ENCODE measurements at places on chromosomes 4 and X.

DNA sequence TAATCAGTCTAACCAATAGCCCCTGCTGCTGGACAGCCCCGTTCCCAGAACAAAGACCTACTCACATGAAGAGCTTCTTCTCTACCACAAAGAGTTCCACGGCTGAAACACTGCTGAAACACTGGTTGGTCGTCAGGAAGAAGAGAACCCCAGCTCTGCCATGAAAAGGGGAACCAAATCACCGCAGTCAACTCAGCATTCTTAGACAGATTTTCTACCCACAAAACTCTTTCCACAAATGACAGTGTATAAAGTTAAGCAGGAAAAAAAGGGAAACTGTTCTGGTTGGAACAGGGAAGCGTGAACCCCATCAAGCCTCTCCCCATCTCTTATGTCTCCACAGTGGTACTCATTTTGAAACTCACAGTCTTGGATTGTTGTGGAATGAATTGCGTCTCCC is 57.3 kb downstream of the ABCG2 start:
- DNase-seq, result no peak

DNA sequence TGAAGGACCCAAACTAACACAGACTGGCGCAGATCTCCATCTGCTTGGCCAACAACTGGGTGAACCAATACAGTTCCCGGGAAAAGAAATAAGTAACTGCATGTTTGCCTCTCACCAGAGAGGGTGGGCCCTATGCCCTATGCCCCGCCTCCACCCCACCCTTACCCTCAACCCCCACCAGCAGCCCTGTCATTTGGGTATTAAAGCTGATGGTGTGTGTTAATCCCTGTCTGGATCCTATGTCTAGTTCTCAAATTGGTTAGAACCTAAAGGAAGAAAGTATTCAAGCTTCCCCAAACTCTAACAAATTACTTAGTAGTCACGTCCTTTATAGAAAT is 19.0 kb downstream of the SMPX start:
- DNase-seq, result no peak

GRCh38 chr4:71635139-71635748 is 148.6 kb downstream of the GC start:
- no peak for DNase-seq

- DNase-seq, result no peak
Measured at GRCh38 chr4:7854216-7854615, 85.4 kb downstream of the AFAP1 start.

DNA sequence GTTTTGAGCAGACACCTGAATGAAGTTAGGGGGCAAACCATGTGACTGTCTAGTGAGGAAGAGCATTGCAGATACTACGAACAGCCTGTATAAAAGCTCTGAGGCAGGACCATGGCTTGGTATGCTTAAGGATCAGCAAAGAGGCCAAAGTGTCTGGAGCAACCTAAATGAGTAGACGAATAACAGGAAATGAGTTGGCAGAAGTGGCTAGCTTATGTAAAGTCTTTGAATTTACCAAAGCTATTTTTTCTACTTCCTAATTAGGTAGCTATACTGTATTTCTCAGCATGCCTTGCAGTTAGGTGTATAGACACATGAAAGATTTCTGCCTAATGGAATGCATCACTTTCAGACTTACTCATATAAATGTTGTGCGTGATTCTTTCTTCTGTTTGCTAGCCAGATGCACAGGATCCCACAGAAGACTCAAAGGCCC is 9.3 kb upstream of the GPRIN3 start:
- DNase-seq, result no peak

DNA sequence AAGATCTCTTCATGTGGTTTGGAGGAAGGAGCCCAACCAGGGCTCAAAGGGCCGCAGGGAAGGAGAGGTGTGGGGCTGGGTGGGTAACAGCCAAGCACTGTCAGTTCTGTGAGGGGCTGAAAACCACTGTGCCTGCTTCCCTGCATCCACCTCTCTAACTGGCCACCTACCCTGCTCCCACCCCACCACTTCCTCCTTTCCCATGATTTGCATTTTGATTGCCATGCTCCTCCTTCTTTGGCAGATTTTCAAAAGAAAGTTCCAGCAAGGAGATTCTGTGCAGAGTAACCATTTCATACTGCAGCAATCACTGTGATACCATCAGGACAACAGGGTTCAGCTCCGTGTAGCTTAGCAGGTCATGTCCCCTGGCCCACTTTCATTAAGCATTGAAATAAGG is 1.8 kb downstream of the ZNF674 start:
- DNase-seq, result no peak

- DNase-seq, result no peak
Measured at GRCh38 chrX:138711399-138712347, at the start of gene FGF13. Gene FGF13 (minus strand): TSS chrX:138711717. CDS start chrX:138711003, 714 bp downstream.

- no peak for DNase-seq
Measured at GRCh38 chr4:108042927-108043326, 53.2 kb downstream of the HADH start.

DNA sequence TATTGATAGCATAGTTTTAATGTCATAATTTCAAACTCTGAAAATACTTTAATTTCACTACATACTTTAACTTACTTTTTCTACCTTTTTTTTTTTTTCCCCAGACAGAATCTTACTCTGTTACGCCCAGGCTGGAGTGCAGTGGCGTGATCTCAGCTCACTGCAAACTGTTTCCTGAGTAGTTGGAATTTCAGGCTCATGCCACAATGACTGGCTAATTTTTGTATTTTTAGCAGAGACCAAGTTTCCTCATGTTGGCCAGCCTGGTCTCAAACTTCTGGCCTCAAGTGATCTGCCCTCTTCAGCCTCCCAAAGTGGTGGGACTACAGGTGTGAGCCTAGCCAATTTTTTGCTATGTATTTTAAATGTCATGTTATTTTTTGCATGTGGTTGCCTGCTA is 741.6 kb downstream of the TRAM1L1 start:
- no peak for DNase-seq

GRCh38 chr4:163484906-163485305 is 9.6 kb upstream of the TMA16 start:
- DNase-seq, result no peak

DNA sequence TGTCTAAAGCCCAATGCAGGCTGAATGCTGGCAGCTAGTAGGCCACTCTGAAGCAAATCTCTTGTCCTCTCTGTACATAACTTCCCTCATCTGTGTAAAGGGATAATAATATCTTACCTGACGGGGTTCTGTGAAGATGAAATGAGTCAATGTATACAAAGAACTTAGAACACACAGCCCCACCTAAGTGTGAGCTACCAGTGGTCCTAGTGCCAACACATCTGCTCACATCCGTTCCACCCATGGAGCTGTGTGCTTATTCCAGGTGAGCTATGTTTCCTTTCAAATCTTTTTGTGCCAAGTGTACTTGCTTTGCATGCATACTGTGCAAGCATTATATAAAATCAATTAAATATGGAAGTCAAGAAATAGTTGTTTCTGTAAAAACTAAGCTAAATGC is 116.4 kb downstream of the TSPAN5 start:
- no peak for DNase-seq

- no peak for DNase-seq
Measured at GRCh38 chrX:54812306-54812705, 4.8 kb downstream of the MAGED2 start.

DNA sequence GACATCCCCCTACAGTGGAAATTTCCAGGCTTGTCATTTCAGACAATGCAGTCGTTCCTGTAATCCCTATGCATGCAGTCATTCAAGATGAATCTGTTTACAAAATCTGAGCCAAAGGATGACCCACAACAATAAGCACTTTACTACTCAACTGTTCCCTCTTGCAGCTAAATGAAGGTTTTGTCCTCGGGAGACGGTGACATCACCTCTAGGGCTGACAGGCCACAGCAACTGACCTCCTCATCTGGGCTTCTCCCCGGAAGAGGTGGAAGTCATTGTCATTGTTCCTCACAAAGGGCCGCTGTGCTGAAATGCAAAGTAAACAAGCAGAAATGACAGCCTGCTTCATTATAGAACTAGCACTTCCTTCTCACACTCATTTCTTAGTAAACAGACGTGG is 29.2 kb downstream of the CLRN2 start:
- DNase-seq, result peak; percentile 84

GRCh38 chrX:78957768-78958130 is 12.6 kb downstream of the P2RY10 start:
- no peak for DNase-seq

GRCh38 chrX:129230850-129231512 is 292.3 kb downstream of the SMARCA1 start:
- DNase-seq, result no peak

DNA sequence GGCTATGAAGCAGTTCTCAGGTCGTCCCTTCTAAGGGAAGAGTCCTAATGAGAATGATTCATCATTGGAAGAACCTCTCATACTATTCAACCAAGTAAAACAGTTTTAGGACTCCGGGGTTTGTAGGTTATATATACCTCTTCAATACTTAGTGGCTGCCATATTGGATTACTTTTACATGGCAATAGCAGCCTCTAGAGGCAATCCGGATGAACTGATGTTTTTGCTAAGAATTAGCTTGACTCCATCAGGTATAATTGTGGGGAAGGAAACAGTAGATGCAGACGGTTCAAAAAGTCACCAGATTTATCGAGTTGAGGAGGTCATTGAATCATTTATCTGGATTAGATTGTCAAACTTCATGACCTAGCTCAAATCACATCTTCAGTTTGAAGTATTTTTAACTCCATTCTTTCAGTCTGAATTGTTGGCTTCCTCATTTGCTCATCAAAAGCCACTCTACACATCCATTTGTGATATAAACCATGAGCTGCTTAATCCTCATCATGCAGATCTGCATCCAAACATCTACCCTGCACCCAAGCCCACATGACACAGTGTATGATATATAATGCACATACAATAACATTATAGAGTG is 28.4 kb downstream of the GUCY1B1 start:
- peak; percentile 15 for DNase-seq

GRCh38 chr4:109560687-109561461 is 828 bp downstream of the MCUB start:
- DNase-seq, result no peak

DNA sequence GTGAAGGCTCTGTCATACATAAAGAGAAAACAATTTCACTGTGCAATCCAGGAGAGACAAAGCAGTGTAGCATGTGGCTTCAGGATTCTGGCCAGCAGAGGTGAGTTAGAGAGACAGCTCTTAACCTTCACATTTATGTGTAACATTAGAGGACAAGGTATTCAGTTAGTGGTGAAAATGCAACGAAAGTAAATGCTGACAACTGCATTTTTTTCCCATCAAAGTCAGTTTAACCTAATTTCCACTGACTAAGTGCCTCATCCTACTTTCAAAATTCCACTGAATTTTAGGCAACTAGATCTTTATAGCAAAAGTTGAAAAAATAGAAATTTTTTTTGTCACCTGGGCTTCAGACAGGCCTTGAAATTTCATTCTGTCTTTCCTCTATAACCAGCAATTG is 130.8 kb upstream of the LNX1 start:
- DNase-seq, result no peak

DNA sequence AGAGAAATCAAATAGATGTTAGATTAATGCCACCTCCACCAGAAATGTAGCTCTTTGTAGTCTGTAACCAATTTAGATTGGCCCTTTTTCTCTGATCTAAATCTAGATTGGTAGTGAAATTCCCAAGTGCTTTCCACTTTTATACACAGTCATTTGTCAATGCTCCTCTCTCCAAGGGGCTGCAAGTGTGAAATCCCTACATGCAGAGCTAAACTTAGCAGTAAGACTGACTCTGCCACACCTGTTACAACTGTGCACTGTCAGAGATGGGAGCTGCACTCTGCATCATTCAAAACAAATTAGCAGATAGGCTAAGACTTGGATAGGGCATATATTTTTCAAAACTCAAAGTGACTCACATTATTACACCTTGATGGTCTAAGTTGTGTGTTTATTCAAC is 9.1 kb downstream of the SERTM2 start:
- DNase-seq, result no peak

- DNase-seq, result no peak
Measured at GRCh38 chr4:39383690-39384089, 17.5 kb upstream of the RFC1 start.

DNA sequence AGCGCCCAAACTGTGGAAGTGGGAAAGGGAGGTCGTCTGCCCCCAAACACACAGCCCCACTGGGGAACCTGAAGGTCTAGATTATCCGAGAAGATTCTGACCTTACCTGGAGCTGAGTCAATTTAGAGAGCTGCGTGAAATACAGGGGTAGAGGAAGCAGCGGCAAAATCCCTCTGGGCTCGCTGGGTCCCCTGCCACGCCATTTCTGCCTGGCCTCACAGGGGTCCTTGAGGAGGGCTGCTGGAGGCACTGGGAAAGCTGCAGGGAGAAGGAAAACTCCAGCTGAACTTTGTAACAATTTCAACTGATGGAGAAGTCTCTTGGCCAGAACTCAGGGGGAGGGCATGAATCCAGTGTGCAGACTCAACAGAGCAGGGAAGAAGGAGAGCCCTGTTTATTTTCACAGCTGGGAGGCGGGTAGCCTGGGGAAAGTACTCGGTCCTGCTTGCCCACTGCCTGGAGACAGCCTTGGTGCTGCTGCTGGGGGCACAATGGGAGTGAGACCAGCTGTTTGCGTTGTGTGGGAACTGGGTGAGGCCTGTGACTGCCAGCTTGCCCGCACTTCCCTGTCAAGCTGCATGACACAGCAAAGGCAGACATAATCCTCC is 93.2 kb upstream of the MAPK10 start:
- no peak for DNase-seq

- no peak for DNase-seq
Measured at GRCh38 chr4:72430050-72430449, 139.0 kb downstream of the ADAMTS3 start.

DNA sequence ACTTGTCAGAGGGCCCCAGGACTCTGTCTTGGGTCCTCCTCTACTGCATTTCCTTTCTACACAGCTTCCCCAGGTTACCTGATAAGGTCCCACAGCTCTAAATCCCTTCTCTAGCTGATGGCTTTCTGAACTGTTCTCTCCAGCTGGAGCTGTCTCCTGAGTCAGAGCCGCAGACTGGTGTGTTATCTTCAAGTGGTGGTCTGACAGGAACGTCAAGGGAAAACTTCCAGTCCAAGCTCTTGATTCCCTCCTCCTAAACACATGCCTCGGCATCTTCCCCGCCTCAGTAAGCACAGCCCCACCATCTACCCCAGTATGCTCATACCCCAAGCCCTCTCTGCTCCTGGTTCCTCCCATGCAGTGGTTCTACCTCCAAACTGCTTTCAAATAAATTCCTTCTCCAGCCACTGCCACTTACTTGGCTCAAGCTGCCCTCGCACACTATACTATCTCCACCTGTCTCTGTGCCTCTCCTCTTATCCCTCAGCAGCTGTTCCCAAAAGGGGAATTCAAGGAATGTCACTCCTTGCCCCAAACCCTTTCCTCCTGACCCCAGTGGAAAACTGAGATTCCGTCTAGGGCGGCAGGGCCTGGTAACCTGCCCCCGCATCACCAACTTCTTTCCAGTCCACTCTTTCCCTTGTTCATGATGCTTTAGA is 17.2 kb upstream of the CENPU start:
- no peak for DNase-seq

GRCh38 chrX:31168551-31168950 is 96.7 kb upstream of the FTHL17 start:
- DNase-seq, result no peak

- peak; percentile 46 for DNase-seq
Measured at GRCh38 chr4:41517747-41518146, 20.2 kb upstream of the LIMCH1 start.

DNA sequence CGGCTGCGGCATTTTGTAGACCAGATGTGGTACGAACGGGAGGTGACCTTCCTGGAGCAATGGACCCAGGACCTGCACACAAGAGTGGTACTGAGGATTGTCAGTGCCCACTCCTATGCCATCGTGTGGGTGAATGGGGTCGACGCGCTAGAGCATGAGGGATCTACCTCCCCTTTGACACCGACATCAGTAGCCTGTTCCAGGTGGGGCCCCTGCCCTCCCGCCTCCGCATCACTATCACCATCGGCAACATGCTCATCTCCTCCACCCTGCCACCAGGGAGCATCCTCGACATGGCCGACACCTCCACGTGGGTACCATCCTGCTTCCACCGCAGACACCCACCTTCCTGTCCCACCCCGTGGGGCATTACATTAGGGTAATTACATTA is 46.2 kb downstream of the SMARCA5 start:
- no peak for DNase-seq
